NCI-H460 (cell line): ENCODE measurements at places on chromosomes 2 and 18.

DNA sequence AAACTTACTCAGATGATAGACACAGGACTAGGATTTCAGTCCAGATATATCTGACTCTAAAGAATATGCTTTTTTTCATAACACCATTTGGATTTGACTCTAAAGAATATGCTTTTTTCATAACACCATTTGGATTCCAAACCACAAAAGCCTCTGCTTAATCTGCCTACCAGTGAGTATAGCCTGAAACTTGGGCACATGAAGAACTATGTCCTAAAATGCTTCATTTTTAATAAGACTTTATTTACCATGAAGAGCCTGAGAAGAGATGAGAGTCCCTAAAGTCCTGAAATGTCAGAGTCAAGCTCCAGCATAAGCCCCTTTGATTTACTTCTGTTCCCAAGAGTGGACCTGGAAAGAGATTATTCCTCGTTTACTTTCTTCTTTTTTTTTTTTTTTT lies 54.5 kb upstream of the STPG4 start:
- no peak for DNase-seq

DNA sequence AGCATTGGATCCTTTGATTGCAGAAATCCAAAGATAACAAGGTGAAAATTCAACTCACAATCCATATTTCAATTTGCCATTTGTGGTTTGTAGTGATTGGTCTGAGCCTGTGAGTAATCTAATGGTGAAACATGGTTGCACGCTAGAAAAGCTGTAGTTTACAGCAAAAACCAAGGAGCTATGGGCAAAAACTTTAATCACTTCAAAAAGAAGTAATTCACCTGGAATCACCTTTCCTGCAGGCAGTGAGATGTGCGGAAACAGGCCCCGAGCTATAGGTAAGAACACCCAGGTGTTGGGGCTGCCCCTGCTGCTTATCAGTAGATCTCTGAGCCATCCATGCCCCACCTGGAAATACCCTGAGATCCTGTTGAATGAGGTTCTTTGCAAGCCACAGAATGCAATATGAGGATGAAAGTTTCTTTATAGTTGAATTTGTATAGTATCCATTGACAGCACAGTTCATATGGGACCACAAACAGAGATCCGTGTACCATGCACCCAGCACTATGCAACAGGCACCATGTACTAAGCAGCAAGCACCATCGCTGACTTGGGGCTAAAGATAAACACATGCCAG lies 208.2 kb downstream of the SPP2 start:
- DNase-seq = no peak

- DNase-seq = no peak
Observed at GRCh38 chr2:240997141-240997855, 1.1 kb upstream of the SNED1 start.

DNA sequence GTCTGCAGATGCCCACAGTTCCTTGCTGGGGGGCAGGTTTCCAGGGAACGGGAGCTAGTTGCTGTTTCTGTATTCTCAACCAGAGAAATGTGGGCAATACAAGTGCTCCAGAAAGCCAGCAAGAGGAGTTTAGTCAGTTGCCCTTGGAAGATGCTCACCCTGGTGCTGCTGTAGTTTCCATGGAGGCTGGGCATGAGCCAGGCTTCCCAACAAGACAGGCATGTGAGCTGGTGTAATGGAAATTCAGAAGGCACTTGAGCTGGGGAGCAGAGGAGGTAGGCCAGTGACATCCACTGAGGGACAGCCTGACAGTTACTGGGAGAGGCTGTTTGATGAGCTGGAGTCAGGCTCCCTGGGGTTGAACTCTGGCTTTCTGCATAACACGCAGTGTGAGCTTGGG lies 7.7 kb downstream of the HK2 start:
- DNase-seq = no peak

GRCh38 chr2:2574401-2575180 lies 243.5 kb upstream of the MYT1L start:
- DNase-seq = no peak

DNA sequence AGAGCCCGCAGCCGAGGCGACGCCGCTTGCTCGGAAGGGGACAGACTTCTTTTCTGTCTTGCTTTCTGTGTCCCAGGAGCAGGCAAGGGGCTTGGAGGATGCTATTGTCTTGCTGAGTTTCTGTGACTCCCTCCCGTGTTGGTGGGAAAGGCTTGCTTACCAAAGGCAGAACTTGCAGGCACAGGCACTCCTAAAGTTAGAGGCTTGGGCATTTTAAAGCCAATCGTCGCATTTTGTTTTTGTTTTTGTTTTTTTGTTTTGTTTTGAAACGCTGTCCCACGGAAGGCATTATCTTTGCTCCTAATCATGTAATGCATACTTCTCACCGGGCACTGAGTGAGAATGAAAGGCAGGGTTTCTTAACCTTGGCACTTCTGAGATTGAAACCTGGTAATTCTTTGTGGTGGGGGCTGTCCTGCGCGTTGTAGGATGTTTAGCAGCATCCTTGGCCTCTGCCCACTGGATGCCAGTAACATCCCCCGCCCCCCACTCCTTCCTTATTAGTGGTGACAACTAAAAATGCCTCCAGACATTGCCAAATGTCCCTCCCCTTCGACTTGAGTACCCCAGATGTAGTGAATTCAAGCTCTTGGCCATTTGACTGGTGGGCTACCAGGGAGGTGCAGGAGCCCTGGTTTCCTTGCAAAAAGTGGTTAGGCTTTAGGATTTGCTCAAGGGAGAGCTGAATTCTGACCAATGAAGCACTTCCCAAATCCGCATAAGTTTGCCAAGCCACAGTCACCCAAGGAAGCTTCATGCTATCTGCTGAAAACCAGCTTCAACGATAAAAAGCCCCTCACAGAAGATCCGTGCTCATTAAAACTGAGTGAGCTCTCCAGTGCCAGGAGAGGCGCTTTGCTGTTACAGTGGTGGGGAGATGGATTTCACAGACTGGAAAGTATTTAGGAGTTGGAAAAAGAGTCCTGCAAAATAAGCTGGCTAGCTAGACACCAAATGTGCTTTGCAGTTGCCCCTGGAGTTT lies 1.2 kb downstream of the ANTXR1 start:
- DNase-seq = peak; percentile 63

GRCh38 chr18:48517048-48517447 lies 21.8 kb upstream of the CTIF start:
- DNase-seq = no peak

DNA sequence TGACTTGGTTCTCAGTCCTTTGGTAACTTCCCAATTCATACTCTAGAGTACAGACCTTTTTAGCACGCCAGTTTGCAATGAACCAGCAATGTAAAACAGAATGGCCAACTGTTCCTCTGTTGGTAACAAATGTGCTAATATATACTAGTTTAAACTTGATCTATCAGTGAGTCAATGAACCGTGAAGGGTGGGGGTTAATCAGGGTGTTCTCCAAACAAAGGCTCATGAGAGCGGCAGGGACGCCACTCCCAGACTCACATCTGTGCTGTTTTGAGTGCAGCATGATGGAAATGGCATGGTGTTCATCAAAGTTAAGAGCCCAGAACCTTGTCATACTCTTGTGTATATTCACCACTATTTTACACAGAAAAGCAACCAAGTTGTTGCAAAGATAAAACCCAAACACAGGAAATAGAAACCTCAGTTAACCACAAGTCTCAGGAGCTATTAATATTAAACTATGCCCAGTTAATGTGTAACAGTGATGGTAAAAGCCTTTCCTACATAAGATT lies 70.3 kb downstream of the CERKL start:
- no peak for DNase-seq

- no peak for DNase-seq
Observed at GRCh38 chr2:62467475-62468321, 38.3 kb downstream of the TMEM17 start.

DNA sequence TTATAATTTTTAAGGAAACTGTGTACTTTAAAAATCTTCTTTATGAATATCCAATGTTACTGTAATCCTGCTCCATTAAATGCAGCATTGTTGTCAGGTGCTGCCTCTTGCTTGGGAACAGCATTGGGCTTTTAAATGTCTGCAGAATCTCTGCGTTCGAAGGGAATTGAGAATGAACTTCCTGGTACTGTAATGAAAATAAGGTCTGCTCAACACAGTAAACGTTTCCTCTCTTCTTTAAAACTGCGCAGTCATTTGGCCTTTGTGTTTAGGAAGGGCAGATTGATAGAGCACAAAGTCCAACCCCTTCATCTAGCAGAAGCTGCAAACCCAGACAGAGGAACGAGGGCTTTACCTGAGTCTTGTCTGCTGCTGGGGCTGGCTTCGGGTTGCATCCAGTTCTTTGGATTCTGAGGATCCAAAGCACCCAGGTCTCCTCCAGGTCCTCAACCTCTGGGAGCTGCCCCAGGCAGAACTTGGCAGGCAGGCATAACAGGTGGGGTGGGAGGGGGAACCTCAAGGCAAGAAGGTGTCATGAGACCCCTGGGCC lies 104.5 kb downstream of the UGGT1 start:
- DNase-seq = no peak

DNA sequence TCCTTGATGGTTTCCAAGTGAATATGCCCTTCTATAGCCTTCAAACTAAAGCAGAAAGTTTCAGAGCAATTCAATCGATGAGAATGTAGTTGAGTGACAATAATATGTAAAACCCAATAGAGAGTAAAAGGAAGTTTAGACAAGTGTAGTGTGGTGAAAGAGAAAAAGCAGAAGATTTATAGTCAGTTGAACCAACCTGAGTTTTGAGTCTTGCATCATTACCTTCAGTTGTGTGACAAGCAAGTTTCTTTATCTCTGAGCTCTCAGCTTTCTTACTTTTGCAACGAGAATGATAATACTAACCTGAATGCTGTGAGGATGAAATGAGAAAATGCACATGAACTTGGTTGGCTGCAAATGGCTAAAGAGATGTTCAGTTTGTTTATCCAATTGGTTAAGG lies 40.6 kb upstream of the TMEM247 start:
- DNase-seq = no peak

GRCh38 chr2:58899692-58900091 lies 658.6 kb upstream of the FANCL start:
- DNase-seq = no peak

DNA sequence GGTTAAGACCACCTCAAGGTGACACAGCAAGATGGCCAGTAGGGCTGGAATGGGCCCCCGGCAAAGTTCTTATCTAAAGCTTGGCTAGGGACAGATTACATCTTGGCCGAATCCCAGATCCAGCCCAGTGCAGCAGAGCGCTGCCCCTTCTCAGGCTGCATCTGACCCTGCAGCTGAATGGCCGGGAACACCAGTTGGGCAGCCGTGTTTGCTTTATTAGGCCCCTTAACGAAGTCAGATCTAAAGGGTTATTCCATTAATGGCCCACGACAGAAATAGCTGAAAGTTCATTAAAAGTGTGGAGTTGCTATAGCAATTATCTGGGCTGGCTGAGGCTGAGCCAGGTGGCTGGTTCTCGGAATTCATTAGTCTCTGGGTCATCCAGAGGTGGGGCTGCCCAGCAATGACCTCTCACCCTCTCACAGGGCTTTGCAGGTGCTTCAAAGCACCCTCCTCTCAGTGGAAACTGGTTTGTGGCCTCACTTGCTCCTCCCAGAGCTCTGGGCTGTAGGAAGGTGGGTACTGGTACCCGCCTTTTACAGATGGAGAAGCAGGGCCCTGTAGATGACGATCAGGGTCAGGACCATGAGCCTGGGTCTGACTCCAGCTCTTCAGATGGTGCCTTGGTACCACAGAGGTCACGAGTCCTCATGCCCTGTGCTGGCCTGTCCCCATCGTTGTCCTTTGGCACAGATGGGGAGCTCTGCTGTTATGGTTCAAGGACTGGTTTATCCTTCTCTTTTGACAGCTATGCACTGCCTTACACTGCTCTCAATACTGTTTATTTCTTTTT lies 68.8 kb downstream of the EMX1 start:
- no peak for DNase-seq

DNA sequence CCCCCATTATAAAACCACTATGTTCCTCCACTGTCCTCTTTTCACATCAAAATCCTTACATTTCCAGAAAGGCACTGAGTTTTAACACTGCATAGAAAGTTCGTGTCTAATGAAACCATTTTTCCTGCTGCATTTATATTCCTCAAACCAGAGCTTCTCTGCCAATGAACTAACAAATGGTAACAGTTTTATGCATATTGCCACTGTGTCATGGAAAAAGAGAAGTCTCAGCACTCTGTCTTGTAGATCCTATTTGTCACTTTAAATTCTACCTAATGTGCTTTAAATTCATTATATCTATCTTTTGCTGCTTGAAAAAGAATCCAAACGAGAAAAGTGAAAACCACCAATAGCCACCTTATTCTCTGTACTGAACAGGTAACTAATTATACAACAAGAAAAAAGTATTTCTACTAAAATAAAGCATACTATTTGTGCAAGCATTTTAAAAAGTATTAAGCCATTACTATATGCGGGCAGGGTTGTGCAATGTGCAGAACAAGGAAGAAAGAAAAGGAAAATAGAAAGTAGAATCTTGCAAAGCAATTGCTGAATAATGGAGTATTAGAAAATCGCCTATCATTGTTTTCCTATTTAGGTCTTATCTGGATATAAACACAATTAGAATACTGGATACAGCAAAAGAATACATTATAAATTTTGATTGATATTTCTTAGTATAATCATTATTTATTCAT lies 328.9 kb downstream of the ZEB2 start:
- no peak for DNase-seq

DNA sequence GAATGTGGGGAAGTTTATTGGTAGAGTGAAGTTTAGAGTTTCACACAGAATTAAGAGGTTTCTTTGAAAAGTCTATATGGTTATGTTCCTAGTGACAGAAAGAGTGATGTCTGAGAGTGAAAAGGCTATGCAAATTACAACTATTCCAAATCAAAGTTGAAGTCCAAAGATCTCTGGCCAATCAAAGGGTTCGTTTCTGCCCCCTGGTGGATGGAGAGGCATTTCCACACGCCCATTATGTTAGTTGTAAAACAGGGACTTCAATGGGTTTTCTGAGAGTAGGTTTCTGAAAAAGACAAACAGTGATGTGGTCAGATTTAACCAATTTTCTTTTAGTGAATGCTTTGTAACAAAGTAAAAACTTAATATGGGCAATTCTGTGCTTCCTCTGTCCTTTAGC lies 441.5 kb upstream of the POU3F3 start:
- peak; percentile 21 for DNase-seq

- DNase-seq = no peak
Observed at GRCh38 chr2:67277450-67277849, 119.7 kb upstream of the ETAA1 start.

GRCh38 chr18:40055262-40055661 lies 1899.8 kb upstream of the PIK3C3 start:
- DNase-seq = no peak

DNA sequence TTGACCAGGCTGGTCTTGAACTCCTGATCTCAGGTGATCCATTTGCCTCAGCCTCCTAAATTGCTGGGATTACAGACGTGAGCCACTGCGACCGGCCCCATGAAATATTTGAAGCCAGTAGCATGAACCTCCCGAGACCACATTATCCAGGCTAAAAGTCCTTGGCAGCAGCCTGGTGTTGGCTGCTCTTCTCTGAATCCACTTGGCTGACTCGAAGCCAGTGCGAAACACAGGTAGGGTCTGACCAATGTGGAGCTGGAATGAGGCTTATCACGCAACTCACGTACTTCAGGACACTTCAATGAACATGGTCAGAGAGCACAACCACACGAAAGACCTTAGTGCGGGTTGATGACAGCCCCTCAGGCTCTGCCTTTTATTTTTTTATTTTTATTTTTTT lies 38.4 kb downstream of the USP40 start:
- DNase-seq = no peak

- DNase-seq = no peak
Observed at GRCh38 chr18:76791642-76792041, 30.7 kb upstream of the ZNF236 start.
